ENCODE measurements at places on chromosomes 6 and 20.

DNA sequence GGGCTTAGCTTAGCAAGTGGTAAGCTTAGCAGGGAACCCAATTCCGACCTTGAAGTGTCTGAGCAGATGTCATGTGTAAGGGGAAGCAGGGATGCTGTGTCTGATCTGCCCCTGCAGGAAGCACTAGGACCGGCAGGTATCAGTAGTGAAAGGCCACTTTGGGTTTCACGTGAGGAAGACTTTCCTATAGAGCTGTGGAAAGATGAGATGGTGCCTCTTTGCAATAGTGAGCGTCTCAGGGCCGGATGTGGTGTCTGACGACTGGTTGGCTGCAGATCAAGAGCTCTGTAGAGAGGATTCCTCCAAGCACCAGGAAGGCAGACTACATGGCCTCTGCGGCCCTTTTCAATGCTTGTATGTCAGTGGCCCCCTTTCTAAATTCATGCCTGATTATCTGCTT, 98.3 kb downstream of the TIAM2 start:
- DNase-seq = no peak

- DNase-seq = no peak
Measured at GRCh38 chr6:50849796-50850180, 31.1 kb downstream of the TFAP2B start.

DNA sequence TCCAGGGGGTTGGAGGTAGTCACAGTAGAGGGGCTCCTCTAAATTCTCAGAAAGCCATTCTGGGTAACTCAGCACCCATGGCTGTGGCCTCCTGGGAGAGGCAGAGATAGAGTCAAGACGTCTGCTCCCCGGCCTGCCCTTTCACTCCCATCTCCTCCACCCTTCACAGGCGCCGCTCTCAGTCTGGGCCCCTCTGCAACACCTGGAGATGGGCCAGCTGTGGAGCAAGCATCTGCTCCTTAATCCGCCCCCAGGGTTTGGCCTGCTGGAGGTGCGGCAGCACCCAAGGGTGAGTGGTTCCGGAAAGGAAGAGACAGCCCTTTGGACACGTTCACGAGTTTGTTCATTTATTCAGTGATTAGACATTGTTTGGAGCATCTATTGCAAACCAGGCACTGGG, 271.3 kb downstream of the BMP7 start:
- no peak for DNase-seq

DNA sequence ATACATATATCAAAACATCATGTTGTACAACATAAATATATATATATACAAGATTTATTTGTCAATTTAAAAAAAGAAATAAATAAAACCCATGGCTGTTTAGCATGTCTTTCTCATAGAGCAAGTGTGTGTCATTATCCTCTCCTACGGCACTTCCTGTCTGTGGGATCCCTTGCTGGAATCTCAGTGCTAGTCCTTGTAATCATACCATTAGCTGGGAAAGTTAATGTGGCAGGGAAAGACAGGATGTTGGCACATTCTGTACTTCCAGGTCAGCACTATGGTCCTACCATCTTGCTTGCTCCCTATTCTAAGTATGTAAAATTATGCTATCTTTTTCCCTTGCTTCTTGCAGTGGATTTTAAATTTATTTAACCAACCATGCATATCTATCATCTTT, 9.5 kb upstream of the SLC17A3 start:
- DNase-seq = no peak

- DNase-seq = no peak
Measured at GRCh38 chr6:11128608-11129007, 17.1 kb upstream of the ERVFRD-1 start.

- no peak for DNase-seq
Measured at GRCh38 chr6:43665376-43665775, 20.5 kb downstream of the RSPH9 start.

GRCh38 chr6:14177413-14178082, 60.0 kb downstream of the CD83 start:
- DNase-seq = no peak

DNA sequence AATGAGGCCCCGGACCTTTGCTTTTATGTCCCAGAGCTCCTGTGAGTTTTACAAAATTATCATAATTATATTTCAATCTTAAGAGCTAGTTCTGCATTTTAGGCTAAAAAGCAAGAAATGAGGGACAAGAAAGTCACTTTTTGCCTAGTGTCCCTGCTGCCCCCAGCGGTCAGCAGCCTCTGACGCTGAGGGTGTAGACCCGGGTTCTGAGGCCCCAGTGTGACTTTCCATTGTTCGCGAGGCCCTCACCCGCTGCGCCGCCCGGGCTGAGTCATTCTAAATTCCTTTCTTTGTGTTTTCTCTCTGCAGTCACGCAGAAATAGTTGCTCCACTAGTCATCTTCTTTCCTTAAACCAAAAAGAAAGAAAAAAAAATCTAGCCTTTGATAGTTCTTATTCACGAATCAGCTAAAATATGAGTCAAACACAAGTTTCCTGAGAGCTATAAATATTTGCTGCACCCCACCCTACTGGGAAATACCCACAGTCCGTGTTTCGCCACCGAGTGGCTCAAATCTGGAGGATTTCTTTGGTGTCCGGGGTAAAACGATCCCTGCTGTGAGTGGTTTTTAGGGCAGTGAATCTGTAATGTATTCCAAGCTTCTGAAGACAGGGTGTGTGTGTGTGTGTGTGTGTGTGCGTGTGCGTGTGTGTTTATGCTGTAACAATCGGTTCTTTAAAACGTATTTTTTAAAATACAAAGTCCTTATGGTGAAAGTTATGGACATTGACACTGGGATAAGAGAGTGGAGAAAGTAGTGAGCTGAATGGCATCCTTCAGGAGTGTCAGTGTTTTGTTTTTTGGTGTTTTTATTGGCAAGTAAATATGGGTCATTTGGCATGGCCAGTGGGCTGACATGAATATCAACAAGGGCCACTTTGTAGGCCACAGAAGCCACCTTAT, 59.7 kb upstream of the EEF1A1 start:
- no peak for DNase-seq

GRCh38 chr6:134979142-134979541, 29.2 kb upstream of the ALDH8A1 start:
- DNase-seq = no peak

- no peak for DNase-seq
Measured at GRCh38 chr6:88482465-88482864, 316.3 kb upstream of the CNR1 start.

DNA sequence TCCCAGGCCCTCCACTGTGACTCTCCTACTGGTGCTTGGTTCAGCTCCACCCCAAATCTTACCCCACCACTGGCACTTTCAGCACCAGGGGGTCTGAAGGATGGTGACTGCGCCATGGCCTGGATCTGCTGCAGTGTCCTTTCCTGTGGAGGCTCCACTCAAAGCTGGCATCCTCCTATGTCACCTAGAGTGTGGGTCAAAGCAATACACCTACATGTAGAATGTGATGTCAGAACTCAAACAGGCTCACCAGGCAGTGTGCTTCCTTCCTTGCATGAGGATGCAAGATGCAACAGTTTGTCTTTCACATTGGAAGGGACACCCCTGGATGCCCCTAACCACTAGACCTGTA, 32.8 kb upstream of the MICB start:
- no peak for DNase-seq

DNA sequence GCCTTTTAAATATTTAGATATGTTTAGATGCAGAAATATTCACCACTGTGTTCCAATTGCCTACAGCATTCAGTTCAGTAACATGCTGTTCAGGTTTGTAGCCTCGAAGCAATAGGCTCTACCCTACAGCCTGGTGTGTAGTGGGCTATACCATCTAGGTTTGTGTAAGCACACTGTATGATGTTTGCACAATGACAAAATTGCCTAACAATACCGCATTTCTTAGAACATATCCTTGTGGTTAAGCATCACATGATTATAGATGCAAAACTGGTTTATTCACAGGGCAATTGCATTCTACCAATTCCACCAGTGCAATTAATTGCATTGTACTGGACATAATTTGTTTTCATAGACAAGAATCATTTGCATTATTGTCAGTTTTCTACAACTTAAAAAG, 7.9 kb upstream of the SLC22A16 start:
- DNase-seq = no peak

DNA sequence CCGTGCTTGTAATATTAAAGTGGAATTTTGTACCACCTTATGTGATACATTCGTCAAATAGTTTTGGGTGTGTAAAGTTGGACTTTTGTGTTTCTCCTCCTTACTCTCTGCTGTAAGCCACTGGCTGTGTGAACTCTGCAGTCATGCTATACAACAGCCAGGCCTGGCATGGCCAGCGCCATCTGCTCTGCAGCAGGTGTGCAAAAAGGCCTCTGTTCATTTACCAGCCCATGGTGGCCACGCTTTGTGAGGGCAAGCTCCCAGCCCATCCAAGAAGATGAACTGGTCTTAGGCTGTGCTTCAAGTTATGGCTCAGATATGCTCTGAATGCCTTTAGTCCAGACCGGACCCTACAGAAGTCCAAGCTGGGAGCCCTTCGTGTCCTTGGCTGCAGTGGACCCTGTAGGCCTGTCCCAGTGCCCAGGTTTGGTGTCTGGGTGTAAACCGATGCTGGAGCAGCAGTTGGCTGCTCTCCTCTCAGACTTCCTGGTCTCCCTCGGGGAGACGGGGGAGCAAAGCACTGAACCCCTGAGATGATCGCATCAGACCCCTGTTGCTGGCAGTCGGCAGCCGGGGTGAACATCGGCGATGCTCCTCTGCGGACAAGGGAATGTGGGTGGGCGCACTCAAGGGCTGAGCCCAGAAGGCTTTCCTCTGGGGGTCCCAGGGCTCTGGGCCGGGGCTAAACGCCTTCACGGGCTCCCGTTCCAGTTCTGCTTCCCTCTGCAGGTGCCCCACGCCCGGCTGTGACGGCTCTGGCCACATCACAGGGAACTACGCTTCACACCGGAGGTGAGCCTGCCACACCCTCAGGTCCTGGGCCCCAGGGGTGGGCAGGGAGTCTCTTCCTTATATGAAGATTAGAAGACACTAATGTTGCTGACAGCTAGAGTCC, 28.6 kb upstream of the PCMTD2 start:
- no peak for DNase-seq

GRCh38 chr6:132902901-132903300, 88.5 kb downstream of the RPS12 start:
- no peak for DNase-seq

DNA sequence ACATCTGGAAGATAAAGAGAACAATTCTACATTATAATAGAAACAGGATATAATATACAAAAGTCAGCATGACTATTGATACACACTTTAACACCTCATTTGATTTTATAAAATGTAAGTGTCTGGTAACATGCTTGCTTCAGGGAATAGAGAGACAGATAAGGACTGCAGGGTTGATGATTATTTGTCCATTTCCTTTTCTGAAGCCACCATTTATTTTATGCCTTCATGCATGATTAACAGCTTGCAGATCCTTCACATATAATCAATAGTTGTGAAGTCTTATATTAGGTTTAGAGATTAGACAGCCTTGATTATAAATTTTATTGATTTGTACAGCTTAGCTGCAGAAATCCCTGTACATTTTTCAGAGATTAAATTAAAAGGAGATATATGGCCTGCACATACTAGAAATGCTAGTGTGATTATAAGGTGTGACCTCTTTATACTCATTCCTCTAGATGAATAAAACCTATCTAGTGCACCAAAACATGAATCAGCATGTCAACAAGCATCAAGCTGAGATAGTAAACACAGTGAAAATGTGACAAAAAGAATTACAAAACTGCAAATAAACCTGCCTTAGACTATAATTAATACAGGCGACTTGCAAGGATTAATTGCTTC, 198.8 kb upstream of the THEMIS start:
- DNase-seq = no peak

GRCh38 chr6:132236744-132237143, 164.5 kb downstream of the MOXD1 start:
- DNase-seq = no peak

GRCh38 chr6:125871365-125871764, 80.6 kb downstream of the NCOA7 start:
- no peak for DNase-seq

GRCh38 chr6:163248051-163248450, 166.5 kb upstream of the QKI start:
- DNase-seq = no peak

DNA sequence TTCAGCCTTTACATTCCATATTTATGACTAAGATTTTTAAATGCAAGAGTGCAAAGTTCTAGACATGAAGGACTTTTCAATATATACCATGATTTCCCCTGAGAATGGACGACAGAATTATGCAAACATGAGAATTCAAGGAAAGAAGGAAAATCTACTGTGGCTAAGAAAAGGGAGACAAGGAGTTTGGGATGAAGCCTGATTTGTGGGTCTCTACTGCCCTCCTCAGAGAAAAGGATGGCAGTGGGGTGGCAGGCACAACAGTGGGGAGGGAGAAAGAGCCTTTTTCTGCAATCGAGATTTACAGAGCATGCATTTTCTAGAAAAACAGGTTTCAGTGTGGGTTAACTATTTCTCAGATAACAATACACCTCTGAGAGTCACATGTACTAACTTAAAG, 466.9 kb upstream of the NRSN1 start:
- no peak for DNase-seq

GRCh38 chr6:147699637-147700036, 191.1 kb downstream of the SAMD5 start:
- DNase-seq = no peak

DNA sequence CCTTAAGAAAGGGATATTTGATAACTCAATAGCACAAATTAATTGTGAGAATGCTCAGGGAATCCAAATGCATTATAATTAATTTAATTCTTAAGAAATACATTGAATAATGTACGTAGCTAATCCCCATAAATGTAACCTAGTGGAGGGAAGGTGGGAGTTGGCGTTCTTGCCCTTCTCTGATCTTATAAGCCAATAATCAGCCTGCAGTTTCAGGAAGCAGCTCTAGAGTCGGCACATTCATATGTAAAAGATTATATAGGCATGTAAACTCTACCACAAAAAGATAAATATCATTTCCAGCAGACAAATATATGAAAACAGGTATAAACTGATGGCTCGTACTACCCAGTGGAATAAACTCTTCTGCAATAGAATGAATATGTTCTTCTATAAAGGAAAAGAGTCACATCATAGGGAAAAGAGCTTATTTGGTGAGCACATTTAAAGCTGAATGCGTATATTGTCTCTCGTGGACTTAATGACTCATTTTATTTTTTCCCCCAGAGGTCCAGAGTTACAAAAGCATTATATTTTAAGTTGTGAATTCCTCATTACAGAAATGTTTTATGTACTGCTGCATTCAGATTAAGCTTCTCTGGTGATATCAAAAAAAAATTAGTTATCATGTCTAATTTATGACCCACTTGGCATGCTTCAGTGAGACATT, 112.2 kb downstream of the TFAP2A start:
- no peak for DNase-seq

GRCh38 chr6:57094689-57095088, 4.7 kb downstream of the ZNF451 start:
- DNase-seq = no peak

DNA sequence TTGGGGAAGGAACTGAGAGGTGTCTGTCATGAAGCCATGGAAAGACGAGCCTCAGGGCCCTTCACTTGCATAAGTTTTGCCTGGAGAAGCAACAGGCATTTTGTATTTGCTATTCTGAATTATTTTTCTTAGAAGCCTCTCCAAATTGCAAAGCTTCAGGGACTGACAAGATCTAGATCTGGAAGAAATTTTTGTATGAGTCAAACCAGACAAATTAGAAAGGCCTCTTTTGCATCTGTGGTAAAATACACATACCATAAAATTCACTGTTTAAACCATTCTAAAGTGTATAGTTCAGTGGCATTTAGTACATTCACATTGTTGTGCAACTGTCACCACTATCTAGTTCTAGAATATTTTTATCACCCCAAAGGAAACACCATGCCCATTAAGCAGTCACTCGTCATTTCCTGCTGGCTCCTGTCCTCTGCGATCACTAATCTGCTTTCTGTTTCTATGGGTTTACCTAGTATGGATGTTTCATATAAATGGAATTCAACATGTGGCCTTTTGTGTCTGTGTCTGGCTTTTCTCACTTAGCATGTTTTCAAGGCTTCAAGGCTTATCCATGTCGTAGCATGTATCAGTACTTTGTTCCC, 269.1 kb downstream of the PHF3 start:
- no peak for DNase-seq

All from D721Med (cell line).